ENCODE measurements at places on chromosomes 4 and X.

- DNase-seq = no peak
These were observed 18.7 kb downstream of the CHM start for GRCh38 chrX:86028681-86029080.

- no peak for DNase-seq
These were observed 159.2 kb upstream of the SLC7A11 start for GRCh38 chr4:138401334-138401733.

DNA sequence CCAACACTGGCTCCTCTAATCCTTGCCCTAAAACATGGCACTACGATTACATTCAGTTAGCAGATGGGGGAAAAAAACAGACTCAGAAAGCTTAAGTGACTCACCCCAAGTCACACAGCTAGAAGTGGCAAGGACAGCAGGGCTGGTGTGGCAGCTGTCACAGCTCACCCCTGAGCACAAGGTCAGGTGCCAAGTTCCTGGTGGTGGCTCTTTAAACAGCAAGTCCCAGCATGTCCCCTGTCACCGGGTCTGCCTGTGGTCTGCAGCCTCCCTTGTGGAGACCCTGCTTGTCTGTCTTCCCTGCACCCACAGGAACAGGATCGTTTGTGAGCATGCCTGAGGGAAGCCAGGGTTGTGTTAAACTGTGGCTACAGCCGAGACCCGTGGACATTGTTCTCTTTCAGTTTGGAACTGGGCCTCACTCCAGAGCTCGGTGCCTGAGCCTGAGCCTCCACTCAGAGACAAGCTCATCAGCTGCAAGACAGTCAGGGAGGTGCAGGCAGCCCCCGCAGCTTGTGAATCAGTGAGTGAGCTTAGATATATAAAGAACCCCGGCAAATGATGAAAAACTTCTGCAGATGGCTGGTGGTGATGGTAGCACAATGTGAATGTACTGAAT, 260.8 kb downstream of the BCOR start:
- no peak for DNase-seq

- no peak for DNase-seq
These were observed 22.1 kb downstream of the NHS start for GRCh38 chrX:17397074-17397473.

GRCh38 chr4:91207535-91207934, 1080.3 kb downstream of the CCSER1 start:
- no peak for DNase-seq

GRCh38 chr4:158170691-158171561, 1.9 kb downstream of the GASK1B start:
- DNase-seq = no peak

DNA sequence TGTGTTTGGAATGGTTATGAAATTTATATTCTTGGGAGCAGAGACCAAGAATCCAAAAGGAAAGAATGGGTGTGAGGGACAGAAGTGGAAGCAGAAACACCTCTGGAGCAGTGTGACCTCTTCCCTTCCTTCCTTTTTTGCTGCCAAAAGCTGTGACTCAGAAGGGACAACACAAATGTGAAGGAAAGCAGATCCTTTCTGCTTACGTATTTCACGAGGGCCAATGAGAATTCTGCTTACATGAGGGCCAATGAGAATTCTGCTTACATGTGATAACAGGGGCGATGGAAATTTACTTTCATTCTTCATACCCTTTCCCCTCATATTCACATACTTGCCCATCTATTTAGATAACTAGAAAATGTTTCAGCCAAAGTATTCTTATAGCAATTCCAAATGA, 404.6 kb downstream of the PRDM5 start:
- no peak for DNase-seq
